ENCODE measurements at places on chromosomes 5 and 9.

GRCh38 chr5:7405277-7405676 lies 9.3 kb downstream of the ADCY2 start:
- DNase-seq = no peak

DNA sequence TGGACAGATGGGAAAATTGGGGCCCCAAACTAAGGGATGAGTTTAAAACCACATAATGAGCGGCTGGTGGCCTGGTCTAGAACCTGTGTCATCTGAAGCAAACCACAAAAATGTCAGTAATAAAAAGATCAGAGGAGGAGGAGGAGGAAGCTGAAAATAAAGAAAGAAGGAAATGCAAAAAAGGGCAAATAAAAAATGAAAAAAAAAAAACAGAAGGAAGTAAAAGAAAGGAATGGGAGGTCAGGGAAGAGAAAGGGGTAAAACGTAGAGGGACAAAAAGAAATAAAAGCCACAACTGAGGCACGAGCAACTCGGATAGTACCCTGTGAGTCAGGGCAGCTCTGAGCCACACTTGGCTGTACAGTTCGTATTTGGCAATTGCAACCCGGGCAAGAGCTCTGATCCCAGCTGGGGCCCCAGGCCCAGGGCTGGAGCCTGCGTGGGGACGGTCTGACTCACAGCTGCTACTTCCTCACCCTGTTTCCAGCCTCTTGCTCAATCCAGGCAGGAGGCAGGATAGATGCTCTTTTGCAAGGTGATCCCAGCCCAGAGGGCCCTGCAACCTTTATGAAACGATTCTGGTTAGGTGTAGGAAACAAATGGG lies 137.9 kb upstream of the TRIM32 start:
- no peak for DNase-seq

DNA sequence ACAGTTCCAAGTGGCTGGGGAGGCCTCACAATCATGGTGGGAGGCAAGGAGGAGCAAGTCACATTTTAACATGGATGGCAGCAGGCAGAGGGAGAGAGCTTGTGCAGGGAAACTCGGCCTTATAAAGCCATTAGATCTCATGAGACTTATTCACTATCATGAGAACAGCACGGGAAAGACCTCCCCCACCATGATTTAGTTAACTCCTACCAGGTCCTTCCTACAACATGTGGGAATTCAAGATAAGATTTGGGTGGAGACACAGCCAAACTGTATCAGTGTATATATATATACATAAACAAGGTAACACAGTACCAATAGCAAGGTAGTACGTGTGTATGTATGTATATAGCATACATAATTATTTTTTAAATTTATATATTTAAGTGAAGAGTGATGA lies 50.9 kb downstream of the NFX1 start:
- no peak for DNase-seq

- DNase-seq = no peak
Measured at GRCh38 chr5:65704621-65705239, 17.2 kb downstream of the SGTB start.

DNA sequence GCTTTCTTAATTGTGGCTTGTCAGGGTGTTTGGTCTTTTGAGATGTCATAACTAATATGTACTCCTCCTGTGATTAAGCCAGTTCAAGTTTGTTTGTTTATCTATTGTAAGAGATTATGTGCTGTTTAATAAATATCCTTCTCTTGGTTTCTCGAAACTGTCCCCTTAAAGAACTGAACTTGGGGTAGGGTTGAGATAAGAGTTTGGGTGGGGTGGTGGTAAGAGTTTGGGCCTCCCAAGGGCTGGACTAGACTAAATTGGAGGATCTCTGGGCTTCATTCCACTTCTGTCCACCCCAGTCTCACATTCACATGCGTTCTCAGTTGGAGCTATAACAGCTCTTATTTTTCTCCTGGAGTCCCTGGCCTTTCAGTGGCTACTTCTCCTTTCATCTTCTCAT lies 38.2 kb downstream of the AQP7 start:
- no peak for DNase-seq

DNA sequence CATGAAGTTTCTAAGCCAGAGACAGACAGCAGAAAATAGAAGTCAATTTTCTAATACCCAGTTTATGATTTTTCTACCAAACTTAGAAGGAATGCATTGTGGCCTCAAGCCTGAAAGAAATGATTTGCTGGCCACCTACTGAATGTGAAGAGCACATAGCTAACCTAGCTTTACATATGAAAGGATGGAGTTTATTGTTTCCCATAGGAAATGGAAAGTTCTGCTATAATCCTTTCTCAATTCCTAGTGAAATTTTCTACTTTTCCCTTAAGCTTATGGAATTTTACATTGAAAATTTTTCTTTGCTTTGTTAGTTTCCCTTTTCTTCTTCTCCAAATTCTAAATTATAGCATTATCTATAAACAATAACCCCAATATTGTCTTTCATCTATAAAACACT lies 110.1 kb downstream of the TMEM167A start:
- DNase-seq = no peak

DNA sequence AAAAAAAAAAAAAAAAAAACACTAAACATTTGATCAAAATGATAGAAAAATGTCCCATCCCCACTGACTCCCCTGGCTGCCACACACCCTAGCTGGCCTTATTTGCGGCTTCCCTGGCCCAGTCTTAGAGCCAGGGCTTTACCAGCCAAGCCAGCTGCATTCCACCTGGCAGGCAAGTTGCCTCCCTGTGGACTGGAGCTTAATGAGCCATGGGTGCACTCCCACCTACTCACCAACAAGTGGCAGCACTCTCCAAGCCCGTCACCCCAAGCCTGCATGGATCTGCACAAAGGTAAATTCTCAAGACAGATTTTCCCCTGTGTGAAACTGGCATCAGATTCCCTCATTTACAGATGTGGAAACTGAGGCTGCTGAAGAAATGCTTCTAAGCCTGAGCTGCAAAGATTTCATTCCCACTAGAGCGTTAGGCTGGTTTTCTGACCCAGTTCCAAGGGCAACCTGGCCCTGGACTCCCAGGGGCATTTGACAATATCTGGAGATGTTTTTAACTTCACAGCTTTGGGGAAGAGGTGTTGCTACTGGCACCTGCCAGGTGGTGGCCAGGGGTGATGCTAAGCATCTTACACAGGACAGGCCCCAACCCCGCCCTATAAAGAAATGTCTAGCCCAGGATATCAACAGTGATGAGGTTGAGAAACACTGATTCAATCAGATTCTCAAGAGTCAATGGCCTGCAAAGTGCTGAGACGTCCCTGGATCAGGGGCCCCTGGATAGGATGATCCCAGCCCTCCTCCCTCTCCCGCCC lies 21.9 kb upstream of the VDAC1 start:
- DNase-seq = peak; percentile 39

DNA sequence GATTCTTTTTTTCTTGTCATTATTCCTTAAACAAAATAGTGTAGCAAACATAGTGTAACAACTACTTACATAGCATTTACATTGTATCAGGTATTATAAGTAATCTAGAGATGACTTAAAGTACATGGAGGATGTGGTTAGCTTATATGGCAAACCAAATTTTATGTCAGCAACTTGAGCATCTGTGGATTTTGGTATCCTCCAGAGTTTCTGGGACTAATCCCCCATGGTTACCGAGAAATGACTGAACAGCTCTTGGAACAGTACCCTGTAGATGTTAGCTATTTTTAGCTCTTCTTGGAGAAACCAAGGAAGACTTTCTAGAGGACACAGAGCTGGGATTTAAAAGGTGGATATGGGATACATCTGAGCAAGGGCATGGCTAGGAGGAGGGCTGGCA lies 157.6 kb upstream of the KLF4 start:
- no peak for DNase-seq

GRCh38 chr5:60386436-60387050 lies 313.4 kb downstream of the DEPDC1B start:
- no peak for DNase-seq

DNA sequence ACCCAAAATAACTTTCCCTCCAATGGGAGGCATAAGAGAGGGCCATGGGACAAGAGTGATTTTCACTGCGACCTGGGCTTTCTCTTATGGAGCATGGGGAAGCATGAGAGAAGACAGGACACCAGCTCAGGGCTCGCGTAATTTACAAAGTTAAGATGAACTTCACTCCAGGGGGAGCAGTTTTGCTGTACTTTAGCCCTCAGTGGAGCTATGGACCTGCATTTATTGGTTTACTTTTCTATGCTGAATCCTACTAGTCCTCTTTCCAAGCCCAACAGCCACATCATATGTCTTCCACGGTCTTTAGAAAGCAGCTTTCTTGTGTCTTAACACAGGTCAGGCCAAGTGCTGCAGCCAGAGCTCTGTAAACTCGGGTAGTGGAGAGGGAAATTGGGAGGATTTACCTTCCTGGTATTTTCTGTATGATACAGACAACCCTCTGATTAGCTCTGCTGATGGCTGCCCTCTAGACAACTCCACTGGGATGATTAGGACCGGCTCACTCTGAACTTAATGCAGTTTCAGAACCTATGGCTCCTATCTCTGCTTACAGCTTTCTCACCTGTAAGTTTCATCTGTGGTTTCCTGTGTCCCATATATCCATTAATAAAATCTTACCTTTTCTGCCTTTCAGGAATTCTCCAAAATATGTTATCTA lies 581.0 kb upstream of the RORB start:
- no peak for DNase-seq

DNA sequence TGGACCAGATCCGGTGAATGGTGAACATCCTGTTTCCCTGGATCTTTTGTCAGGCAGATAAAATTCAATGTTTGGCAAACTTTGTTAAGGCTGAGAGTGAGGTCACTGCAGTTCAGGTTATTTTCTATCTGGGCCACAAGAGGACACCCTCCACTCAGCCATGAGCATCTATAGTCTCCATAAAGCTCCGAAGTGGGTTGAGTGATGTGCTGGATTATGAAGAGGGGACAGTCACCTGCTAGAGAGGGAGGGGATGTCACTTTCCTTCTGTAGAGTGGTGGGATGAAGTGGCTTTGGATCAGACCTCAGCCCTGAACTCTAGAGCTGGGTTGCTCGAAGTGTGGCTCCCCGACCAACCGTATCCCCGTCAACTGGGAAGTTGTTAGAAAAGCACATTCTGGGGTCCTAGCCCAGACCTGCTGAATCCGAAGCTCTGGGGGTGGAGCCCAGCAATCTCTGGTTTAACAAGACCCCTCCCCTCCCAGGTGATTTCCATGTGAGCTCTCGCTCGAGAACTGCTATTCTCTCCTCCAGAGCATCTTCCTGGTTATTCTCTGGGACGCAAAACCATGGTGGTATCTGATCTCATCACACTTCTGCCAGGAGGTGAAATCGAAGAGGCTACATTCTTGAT lies 31.8 kb upstream of the FGF1 start:
- DNase-seq = no peak

DNA sequence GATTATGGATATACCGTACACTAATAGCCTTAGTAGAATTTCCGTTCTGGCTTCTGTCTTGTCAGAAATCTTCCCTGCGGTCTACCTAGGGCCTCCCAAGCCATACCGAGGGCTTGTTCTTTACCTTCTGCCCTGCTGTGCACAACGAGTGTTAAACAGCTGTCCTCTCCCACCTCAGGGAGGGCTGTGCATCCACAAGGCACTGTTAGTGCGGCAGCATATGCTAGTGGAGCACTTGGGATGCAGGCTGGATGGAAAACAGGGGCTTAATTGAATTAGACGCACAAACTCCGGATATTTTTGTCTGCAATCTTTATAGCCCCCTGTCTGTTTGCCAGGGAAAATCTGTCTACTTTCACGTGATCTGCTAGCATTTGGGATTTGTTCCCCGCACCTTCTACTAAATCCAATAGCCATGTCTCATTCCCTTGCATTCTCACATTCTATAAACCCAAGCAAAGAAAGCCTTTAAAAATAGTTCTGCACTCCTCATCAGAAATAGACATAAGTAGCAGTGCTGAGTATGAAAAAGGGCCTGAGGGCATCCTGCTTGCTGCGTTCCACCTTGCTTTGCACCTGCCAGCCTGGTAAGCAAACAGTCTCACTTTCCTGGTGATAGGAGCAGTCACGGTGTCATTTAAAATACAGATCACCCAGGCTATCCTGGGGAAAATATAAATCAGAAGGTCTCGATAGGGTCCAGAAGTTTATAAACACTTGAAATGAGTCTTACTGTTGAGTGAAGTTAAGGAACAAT lies 382.6 kb downstream of the RASEF start:
- DNase-seq = no peak

GRCh38 chr9:77498891-77499290 lies 149.2 kb downstream of the GNA14 start:
- no peak for DNase-seq

GRCh38 chr5:144315994-144316634 lies 145.4 kb downstream of the KCTD16 start:
- no peak for DNase-seq

GRCh38 chr9:110912419-110913291 lies 125.6 kb downstream of the LPAR1 start:
- DNase-seq = no peak

DNA sequence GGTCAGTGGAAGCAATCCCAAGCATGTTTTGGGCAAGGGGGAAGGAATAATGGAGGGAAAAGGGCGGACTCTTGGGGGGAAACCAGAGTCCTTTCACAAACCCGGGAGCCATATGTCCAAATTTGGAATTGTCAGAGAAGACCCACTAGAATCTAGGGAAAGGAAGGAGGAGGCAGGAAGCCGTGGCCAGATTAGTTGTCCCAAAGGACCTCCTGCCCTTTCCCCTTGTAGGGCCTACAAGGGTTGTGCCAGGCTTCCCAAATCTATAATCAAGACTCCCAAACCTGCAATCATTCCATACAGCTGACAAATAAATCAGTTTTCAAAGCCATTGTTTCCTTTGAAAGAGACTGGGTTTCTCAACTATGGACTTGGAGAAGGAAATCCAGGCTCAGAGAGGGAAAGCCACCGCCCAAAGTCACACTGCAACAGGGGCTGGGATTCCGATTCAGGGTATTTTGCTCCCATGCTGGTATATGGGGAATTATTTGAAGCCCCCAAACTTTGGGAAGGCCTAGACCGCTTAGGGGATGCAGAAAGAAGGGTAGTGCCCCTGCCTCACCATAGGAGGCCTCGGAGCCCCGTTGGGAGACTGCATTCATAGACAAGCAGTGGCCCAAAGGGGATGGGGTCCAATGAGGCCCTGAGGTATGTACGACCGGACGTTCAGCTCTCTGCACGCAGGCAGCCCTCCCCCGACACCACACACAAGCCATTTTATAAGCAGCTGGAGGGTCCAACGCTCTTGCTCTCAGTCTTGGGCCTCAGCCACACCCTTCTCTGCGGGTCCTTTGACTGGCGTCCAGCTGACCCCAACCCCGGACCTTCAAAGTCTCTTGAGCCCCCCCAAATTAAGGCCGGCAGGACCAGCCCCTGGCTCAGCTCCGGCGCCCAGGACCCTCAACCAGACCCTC lies 815 bp downstream of the ANXA6 start:
- no peak for DNase-seq

DNA sequence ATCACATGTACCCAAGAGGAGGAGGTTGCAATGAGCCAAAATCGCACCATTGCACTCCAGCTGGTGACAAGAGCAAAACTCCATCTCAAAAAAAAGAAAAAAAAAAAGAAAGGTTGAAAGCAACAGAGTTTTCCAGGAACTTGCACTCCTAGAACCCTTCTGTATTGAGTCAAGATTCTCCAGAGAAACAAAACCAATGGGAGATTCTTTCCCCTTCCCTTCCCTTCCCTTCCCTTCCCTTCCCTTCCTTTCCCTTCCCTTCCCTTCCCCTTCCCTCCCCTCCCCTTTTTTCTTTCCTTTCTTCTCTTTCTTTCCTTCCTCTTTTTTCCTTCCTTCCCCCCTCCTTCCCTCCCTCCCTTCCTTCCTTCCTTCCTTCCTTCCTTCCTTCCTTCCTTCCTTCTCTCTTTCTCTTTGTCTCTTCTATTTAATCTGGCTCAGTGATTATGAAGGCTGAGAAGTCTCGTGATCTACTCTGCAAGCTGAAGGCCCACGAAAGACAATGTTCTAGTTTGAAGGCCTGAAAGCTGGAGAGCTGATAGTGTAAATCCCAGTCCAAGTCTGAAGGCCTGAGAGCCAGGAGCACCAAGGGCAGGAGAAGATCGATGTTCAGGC lies 59.6 kb upstream of the CNTLN start:
- no peak for DNase-seq

Measured in activated T-cell treated with anti-CD3 and anti-CD28 coated beads for 48 hours (primary cell).